ENCODE measurements at places on chromosomes 7 and 10. TPM values are rescaled to one million over a fixed set of nuclear protein-coding genes. Genes with fewer than 3 reads are reported as not detected.

DNA sequence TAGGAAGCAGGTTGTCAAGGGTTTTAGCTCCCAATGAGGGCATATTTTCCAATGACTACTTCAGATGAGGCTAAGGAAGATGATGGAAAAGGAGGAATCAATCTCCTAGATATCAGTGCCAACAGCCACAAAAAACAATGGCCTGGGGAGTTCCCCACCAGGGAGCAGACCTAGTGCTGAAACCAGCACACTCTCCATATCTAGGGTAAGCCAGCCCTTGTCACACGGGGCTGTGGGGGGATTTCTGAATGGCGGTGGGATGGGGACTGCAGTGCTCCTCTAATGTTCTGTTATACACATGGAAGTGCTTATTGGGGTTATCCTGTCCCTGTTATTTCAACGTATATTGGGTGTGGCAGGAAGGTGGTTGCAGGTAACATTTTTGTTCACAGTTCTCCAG is 18.5 kb downstream of the EPC1 start:
- peak; percentile 26 for DNase-seq

- DNase-seq: no peak
Observed at GRCh38 chr10:61140765-61141392, 196.9 kb upstream of the RHOBTB1 start.

GRCh38 chr7:82700741-82701140 is 257.2 kb upstream of the CACNA2D1 start:
- DNase-seq: no peak

GRCh38 chr10:132679217-132679595 is 106.7 kb downstream of the NKX6-2 start:
- DNase-seq: no peak

The NRAP gene
- total RNA-seq: not detected

All from activated naive CD4-positive, alpha-beta T cell treated with anti-CD3 and anti-CD28 coated beads for 36 hours (primary cell).